ENCODE measurements at places on chromosomes 11 and 22. TPM values are rescaled to one million over a fixed set of nuclear protein-coding genes. Genes with fewer than 3 reads are reported as not detected.

Gene CARNS1
- 0.35 TPM for total RNA-seq

Gene NCF4
- not detected for total RNA-seq

Gene ADORA2A
- total RNA-seq, result 17.1 TPM

Gene MMP13
- not detected for total RNA-seq

Gene SCGB2A2
- total RNA-seq, result not detected

Gene JAML
- total RNA-seq, result 0.39 TPM

Gene NUP50
- 84.4 TPM for total RNA-seq

Gene MRGPRF
- total RNA-seq, result not detected

Gene GDPD4
- not detected for total RNA-seq

Gene EMID1
- 0.51 TPM for total RNA-seq

Gene PRR5
- 7.4 TPM for total RNA-seq

Gene HBB
- not detected for total RNA-seq

Gene CYP2D6
- total RNA-seq, result 0.97 TPM

Gene RBMXL2
- total RNA-seq, result 0.51 TPM

Gene OSBP
- 37.5 TPM for total RNA-seq

Gene GUCD1
- 129 TPM for total RNA-seq

Gene NCR3LG1
- 8.1 TPM for total RNA-seq

Gene KCTD14
- total RNA-seq, result 1.8 TPM

Gene HSPB2
- total RNA-seq, result not detected

Gene MAJIN
- total RNA-seq, result not detected

Gene NTM
- 1.0 TPM for total RNA-seq

Gene MN1
- total RNA-seq, result 1.7 TPM

Gene DSCAML1
- total RNA-seq, result not detected

Gene MYEOV
- total RNA-seq, result 14.4 TPM

Gene IFITM1
- 4.0 TPM for total RNA-seq

Gene MMP26
- total RNA-seq, result not detected

Gene BSX
- not detected for total RNA-seq

Gene SYT9
- total RNA-seq, result 0.25 TPM

Gene RIMBP3B
- total RNA-seq, result not detected

Gene MUC5AC
- total RNA-seq, result not detected
